Iris pigment epithelial cell (primary cell): ENCODE measurements at places on chromosomes 4 and X.

DNA sequence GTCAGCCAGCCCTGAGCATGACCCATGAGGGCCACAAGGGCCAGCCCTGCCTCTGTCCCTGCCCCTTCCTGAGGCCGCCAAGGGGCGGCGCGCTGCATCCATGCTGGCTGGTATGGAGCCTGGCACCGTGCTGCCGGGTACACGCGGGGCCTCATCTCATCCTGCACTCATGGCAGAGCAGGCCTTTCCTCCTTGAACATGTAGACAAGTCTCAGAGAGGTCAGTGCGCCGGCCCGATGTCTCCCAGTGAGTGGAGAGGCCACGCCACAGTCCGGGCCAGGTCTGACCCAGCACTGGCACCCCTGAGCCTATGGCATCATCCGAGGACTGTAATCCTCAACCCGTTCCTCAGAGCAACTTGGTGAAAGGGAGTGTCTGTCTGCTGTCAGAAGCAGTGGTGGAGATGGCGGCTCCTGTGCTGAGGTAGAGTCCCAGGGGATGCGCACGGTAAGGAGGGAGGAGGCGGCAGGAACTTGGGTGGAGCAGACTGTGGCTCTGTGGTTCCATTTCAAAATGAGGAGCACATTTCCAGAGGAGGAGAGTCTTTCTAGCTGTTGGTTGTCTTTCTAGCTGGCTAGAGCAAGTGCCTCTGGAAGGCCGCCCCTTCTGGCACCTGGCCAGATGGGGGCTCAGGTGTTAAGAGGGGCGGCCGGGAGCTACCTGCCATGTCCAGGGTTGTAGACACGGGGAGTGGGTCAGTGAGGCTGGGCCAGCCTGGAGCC lies 32.8 kb downstream of the TRMT44 start:
- no peak for DNase-seq

GRCh38 chr4:163922302-163922701 lies 427.8 kb downstream of the TMA16 start:
- peak; percentile 3 for DNase-seq

- peak; percentile 63 for DNase-seq
These were observed 262.2 kb downstream of the SPOCK3 start for GRCh38 chr4:166972071-166972470.

DNA sequence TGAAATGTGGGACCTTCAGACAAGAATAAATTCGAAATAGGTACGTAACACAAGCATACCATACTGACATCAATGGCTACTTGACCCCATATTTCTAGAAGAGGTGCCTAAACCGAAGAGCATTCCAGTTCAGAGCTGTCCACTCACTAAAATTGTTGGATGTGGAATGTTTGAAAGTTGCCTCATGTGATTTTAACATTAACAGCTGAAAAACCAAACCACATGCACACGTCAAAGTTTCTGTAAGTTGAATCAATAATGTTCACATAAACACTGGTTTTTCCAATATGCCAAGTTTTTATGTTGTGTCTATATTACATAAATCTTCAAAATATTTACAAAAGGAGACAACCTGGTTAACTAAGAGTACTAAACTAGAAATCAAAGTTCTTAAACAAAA lies 3.5 kb downstream of the UBE2D3 start:
- DNase-seq: peak; percentile 41

DNA sequence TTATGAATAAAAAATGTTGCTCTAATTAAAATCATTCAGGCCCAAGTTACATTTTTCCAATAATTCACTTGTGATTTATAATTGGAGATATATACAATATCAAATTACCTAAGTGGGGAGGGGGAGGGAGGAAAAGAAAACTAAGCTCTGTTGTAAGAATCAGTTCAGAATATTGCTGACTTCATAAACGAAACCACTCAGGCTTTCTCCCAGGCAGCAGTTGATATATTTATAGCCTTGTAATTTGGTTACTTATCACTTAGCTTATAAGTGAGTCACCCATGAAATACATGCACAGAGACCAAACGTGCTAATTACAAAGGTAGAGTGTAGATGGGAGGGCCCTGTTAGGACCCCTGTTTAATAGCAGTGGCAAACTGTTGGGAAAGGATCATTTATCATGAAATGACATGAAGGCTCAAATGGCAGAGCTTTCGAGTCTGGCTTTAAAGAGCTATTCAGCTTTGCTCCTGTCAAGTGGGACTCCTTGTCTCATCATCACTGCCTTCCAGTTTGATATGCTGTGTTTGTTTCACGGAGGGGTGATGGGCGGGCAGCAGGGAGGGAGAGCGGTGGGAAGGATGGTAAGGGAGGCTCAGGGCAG lies 105.6 kb upstream of the PGRMC2 start:
- peak; percentile 69 for DNase-seq

DNA sequence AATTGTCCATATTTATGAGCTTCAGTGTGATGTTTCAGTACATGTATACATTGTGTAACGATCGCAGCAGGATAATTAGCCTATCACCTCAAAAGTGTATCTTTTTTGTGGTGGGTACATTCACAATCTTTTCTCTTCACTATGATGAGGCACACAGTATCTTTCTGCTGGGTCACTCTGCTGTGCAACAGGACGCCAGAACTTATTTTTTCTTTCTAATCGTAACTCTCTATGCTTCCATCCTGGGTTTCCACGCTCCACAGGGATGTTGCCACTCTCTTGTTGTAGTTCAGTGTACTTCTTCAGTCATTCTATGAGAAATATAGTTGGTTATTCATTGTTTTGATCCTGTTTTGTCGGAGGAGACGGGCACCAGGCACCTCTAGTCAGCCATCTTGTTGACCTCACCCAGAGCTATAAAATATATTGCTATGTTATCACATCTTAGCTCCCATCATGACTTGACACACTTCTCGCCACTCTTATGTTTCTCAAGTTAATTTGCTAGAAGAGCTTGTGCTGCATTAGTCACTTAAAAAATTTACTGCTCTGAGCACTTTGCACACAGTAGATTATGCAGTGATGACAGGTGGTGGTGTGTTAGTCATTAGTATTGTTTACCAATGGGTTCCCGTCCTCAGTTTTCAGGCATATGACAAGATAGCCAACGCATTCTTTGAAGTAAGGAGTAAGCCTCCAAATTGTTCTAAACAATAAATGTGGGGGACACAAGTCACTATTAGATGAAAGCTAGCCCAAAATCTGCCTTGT lies 1002.7 kb upstream of the PCDH7 start:
- DNase-seq: no peak
